ENCODE measurements at places on chromosomes 4 and X.

- DNase-seq, result no peak
Measured at GRCh38 chr4:139278485-139278884, 1.5 kb downstream of the MGARP start.

- no peak for DNase-seq
Measured at GRCh38 chr4:3040452-3041191, 33.7 kb downstream of the HTT-AS start.

- no peak for DNase-seq
Measured at GRCh38 chr4:141331534-141332358, 111.1 kb downstream of the ZNF330 start.

GRCh38 chrX:78650906-78651437 lies 8.2 kb downstream of the RTL3 start:
- DNase-seq, result no peak

- no peak for DNase-seq
Measured at GRCh38 chrX:151816934-151817333, 82.4 kb downstream of the CNGA2 start.

GRCh38 chrX:47234583-47234982 lies 1.8 kb downstream of the USP11 start:
- DNase-seq, result no peak

- DNase-seq, result no peak
Measured at GRCh38 chr4:172962564-172963353, 205.9 kb upstream of the GALNT7 start.
